Osteocyte (in vitro differentiated cells): ENCODE measurements at places on chromosomes 7 and 10. TPM values are rescaled to one million over a fixed set of nuclear protein-coding genes. Genes with fewer than 3 reads are reported as not detected.

SEC31B gene
- total RNA-seq: 18.3 and 19.6 TPM in 2 replicates

UBTD1 gene
- 25.6 and 27.7 TPM in 2 replicates for total RNA-seq

ESYT2 gene
- 146 and 156 TPM in 2 replicates for total RNA-seq

SUGCT gene
- total RNA-seq: 11.9 and 14.1 TPM in 2 replicates

DNAH11 gene
- not detected in 2 replicates for total RNA-seq

TET1 gene
- 20.4 and 20.9 TPM in 2 replicates for total RNA-seq
